ENCODE measurements at places on chromosomes 4 and X. TPM values are rescaled to one million over a fixed set of nuclear protein-coding genes. Genes with fewer than 3 reads are reported as not detected.

GRCh38 chrX:131830400-131831184 is 192.5 kb upstream of the STK26 start:
- no peak overlapping the region for H3K27ac ChIP-seq
- H3K27me3 ChIP-seq: no peaks in the 10 kb centered on the region
- H3K36me3 ChIP-seq: no peaks in the 10 kb centered on the region
- DNase-seq: no peak
- H3K4me3 ChIP-seq: no peak overlapping the region

GRCh38 chrX:48904626-48905025 is 6.8 kb downstream of the SLC35A2 start:
- no peaks in the 10 kb centered on the region for H3K27me3 ChIP-seq
- peak; percentile 42 for DNase-seq
- peaks cover 3% of the 10 kb centered on the region for H3K36me3 ChIP-seq

- no peak overlapping the region for H3K4me3 ChIP-seq
- no peak overlapping the region for H3K27ac ChIP-seq
Measured at GRCh38 chr4:16694884-16695276, 203.6 kb downstream of the LDB2 start.

GRCh38 chr4:184399512-184399908 is 74.8 kb downstream of the IRF2 start:
- no peak for DNase-seq
- no peaks in the 10 kb centered on the region for H3K27me3 ChIP-seq
- H3K4me1 ChIP-seq: peaks cover 8% of the 10 kb centered on the region

DNA sequence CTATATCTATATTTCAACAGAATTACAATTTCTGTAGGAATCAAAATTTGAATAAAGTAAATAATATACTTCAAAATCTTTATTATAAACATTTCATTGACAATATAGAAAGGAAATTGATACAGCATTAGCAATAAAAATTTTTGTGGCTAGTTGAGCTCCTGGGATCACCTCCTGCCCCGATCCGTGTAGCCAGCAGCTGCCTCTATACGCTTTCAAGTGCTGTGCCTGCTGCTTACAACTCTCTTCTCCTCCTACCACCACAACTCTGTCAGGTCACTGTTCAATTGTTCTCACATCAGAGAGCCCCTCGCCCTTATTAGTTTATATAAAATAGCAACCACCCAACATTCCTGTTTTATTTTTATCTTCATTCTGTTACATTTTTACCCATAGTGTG is 27.6 kb downstream of the INPP4B start:
- H3K27ac ChIP-seq: no peak overlapping the region
- DNase-seq: no peak
- no peak overlapping the region for H3K4me3 ChIP-seq
- no peaks in the 10 kb centered on the region for H3K27me3 ChIP-seq
- no peaks in the 10 kb centered on the region for H3K36me3 ChIP-seq

- H3K4me1 ChIP-seq: no peaks in the 10 kb centered on the region
- H3K36me3 ChIP-seq: no peaks in the 10 kb centered on the region
- H3K4me3 ChIP-seq: peak overlapping the region; percentile 88
- DNase-seq: peak; percentile 51
- H3K27ac ChIP-seq: peak overlapping the region; percentile 48
Measured at GRCh38 chrX:108439961-108440696, 491 bp downstream of the COL4A5 start.

DNA sequence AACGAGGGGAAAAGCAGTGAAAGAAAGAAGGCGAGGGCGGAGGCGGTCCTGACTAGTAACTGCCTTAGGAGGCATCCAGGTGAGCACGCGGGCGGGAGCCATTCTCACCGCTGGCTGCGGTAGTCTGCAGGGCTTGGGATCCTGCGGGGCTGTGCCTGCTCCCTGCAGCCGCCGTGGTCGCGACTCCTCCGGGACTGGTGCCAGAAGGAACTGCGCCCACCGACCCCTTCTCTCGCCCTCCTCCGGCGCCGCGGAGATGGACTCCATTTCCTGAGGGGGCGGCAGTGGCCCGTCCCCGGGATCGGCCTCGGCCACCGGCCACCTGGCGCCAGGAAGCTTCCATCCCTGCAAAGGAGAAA is 543 bp downstream of the NFXL1 start:
- peak overlapping the region; percentile 15 for H3K27ac ChIP-seq
- peak overlapping the region; percentile 85 for H3K4me3 ChIP-seq
- H3K27me3 ChIP-seq: no peaks in the 10 kb centered on the region
- no peaks in the 10 kb centered on the region for H3K4me1 ChIP-seq

DNA sequence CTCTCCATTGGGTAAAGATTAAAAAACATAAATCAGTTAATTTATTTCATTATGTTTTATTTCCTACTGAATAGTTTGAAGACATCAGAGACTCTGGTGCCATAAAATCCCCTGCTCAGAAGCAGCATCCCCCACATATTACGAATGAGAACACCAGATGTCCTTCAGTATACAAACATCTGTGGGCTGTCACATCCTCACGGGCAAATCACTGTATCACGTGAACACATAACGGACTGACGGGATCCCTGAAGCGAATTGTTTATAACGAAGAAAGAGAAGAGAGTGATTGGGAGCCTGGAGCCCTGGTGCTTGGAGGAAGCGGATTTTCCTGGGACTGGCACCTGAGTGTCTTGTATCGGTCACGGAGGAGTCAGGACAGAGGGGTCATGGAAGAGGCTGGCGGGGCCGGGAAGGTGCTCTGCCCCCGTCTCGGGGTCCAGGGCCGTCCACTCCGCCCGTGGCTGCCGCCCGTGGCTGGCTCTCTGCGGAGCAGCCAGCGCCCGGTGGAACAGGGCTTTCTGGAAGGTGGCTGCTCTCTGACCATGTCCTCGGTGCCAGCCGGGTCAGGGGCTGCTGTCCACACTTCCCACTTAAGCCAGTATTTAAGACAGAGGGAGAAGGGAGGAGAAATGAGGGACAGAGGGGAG is 452.7 kb upstream of the FAT1 start:
- H3K27ac ChIP-seq: no peak overlapping the region
- H3K4me3 ChIP-seq: no peak overlapping the region
- no peaks in the 10 kb centered on the region for H3K27me3 ChIP-seq
- DNase-seq: no peak

DNA sequence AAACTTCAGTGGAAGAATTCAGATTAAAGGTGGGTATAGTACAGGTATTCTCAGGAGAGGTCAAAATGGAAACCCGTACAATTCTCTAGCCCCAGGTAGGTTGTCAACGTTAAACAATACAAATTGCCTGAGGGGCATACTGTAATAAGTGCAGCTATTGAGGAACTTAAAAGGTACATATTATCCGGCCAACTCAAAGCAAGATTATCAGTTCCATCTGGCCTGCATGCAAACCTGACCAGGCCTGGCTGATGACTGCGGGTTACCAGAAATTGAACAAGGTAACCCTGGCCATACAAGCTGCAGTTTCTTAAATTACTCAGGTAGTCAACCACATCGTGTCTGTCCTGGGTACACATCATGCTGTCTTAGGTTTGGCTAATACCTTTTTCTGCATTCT is 12.3 kb upstream of the ZNF630 start:
- no peak overlapping the region for H3K4me3 ChIP-seq
- no peaks in the 10 kb centered on the region for H3K4me1 ChIP-seq
- no peaks in the 10 kb centered on the region for H3K36me3 ChIP-seq
- no peaks in the 10 kb centered on the region for H3K27me3 ChIP-seq

- no peaks in the 10 kb centered on the region for H3K27me3 ChIP-seq
- DNase-seq: no peak
Measured at GRCh38 chrX:8755116-8755515, 23.2 kb upstream of the ANOS1 start.

GRCh38 chr4:173500841-173501591 is 29.0 kb downstream of the HAND2 start:
- H3K4me3 ChIP-seq: no peak overlapping the region
- H3K4me1 ChIP-seq: no peaks in the 10 kb centered on the region
- H3K27me3 ChIP-seq: no peaks in the 10 kb centered on the region
- H3K36me3 ChIP-seq: no peaks in the 10 kb centered on the region
- no peak overlapping the region for H3K27ac ChIP-seq

- H3K4me1 ChIP-seq: no peaks in the 10 kb centered on the region
- H3K27me3 ChIP-seq: no peaks in the 10 kb centered on the region
- H3K27ac ChIP-seq: no peak overlapping the region
Measured at GRCh38 chr4:186825069-186825468, 101.4 kb upstream of the FAT1 start.

DNA sequence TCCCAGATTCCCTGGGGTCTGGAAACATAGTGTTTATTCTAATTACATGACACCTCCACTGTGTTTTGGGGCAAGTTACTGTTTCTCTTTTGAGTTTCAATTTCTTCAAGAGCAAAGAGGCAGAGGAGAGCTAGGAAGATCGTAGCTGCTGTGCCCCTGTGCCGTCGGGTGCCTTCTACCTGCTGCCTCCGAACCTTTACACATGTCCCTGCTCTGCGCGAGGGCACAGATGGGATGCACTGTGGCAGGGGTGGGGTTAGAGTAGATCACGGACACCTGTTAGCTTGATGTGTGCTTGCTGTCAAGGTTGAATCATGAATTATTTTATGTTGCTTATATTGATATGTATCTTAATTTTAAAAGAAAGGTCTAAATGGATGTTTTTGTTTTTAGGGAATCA is 71.1 kb upstream of the MSANTD1 start:
- no peaks in the 10 kb centered on the region for H3K4me1 ChIP-seq
- peaks cover 19% of the 10 kb centered on the region for H3K36me3 ChIP-seq
- H3K27me3 ChIP-seq: no peaks in the 10 kb centered on the region

DNA sequence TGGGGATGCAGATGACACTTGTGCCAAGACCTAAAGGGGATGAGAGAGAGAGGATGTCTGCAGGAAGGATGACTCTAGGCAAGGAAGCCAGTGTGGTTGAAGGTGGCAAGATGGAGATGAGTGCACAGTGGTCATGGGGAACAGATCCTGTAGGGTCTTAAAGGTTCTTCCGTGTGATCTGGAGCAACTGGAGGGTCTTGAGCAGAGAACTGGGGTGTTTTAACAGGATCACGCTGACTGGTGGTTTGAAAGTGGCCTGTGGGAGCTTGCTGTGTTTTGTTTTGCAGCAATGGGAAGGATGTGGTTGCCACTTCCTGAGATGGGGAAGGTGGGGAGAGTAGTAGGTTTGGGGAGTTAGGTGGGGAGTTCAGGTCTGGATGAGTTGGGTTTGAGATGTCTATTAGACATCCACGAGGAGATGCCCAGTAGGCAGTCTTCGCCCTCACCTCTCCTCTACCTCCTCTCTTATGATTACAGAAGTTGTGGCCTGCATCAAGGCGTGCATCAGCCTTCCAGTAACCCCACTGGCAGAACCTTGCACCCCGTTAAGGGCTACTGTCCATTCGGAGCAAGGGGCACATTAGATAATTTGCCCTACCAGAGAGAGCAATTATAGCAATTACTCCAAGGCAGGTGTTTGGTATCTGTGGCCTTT is 1.4 kb upstream of the STBD1 start:
- H3K27me3 ChIP-seq: no peaks in the 10 kb centered on the region
- H3K36me3 ChIP-seq: no peaks in the 10 kb centered on the region
- DNase-seq: no peak
- no peak overlapping the region for H3K27ac ChIP-seq

- no peak for DNase-seq
- H3K27me3 ChIP-seq: no peaks in the 10 kb centered on the region
- no peak overlapping the region for H3K27ac ChIP-seq
- H3K4me3 ChIP-seq: no peak overlapping the region
- H3K36me3 ChIP-seq: no peaks in the 10 kb centered on the region
Measured at GRCh38 chr4:100420571-100420970, 97.3 kb downstream of the EMCN start.

- H3K27ac ChIP-seq: no peak overlapping the region
- DNase-seq: peak; percentile 53
- H3K36me3 ChIP-seq: peaks cover 3% of the 10 kb centered on the region
Measured at GRCh38 chr4:9904976-9905587, 116.2 kb downstream of the SLC2A9 start.

DNA sequence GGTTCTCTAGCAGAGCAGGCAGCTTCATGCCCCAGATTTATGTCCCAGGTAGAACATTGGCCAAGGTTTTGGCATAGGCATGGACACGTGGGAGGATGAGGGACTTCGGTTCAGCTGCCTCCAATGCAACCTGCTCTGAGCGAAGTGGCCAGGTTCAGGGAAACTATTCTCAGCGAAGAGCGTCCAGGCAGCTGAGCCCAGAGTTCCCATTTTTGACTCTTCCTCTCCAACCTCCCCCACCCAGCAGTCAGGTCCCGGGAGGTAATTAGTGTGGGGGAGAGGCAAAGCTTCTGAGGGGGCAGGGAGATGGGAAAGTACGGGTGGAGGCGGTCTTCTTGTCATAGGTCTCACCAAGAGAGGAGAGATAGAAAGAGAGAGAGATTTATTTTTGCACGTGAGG is 1.0 kb downstream of the GABRA4 start:
- no peak overlapping the region for H3K27ac ChIP-seq
- H3K4me3 ChIP-seq: no peak overlapping the region
- H3K27me3 ChIP-seq: no peaks in the 10 kb centered on the region
- H3K4me1 ChIP-seq: no peaks in the 10 kb centered on the region
- no peaks in the 10 kb centered on the region for H3K36me3 ChIP-seq

- DNase-seq: peak; percentile 77
- no peaks in the 10 kb centered on the region for H3K36me3 ChIP-seq
- H3K4me1 ChIP-seq: no peaks in the 10 kb centered on the region
- H3K27ac ChIP-seq: no peak overlapping the region
- no peak overlapping the region for H3K4me3 ChIP-seq
- H3K27me3 ChIP-seq: no peaks in the 10 kb centered on the region
Measured at GRCh38 chr4:3527914-3528876, 4.0 kb downstream of the LRPAP1 start.

DNA sequence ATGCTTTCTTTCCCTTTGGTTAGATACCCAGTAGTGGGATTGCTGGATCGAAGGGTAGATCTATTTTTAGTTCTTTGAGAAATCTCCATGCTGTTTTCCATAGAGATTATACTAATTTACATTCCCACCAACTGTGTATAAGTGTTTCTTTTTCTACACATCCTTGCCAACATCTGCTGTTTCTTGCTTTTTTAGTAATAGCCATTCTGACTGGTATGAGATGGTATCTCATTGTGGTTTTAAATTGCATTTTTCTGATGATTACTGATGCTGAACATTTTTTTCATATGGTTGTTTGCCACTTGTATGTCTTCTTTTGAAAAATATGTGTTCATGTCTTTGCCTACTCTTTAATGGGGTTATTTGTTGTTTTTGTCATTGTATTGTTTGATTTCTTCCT is 6.6 kb upstream of the AGA start:
- no peak overlapping the region for H3K27ac ChIP-seq
- no peaks in the 10 kb centered on the region for H3K36me3 ChIP-seq
- H3K4me1 ChIP-seq: no peaks in the 10 kb centered on the region

DNA sequence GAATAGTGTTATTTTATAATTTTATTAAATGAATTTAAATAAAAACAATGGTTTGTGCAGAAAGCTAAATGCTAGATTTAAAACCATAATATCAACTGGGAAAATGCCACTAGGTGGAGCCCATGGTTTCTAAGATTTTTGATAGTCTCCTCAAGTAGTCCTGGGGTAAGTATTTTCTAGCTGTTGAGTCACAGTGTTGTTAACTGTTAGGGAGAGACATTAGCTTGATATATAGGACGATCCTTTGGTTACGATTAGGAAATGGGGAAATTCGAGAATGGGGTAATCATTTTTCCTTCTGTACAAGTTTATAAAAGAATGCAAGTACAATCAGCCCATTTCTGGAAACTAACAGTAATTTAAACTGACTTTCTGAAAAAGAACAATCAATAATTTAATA is 378.4 kb downstream of the ANKRD50 start:
- H3K27me3 ChIP-seq: no peaks in the 10 kb centered on the region
- H3K4me1 ChIP-seq: no peaks in the 10 kb centered on the region
- no peak overlapping the region for H3K4me3 ChIP-seq
- DNase-seq: no peak
- no peaks in the 10 kb centered on the region for H3K36me3 ChIP-seq
- H3K27ac ChIP-seq: no peak overlapping the region

The IRS4 gene
- not detected for polyA plus RNA-seq

The PPP2R2C gene
- polyA plus RNA-seq: 0.25 TPM

The OCIAD2 gene
- 65.9 TPM for polyA plus RNA-seq

The STPG2 gene
- 0.10 TPM for polyA plus RNA-seq

The FOXP3 gene
- not detected for polyA plus RNA-seq

The SLC34A2 gene
- polyA plus RNA-seq: 0.50 TPM

The BMPR1B gene
- polyA plus RNA-seq: 2.0 TPM

The RS1 gene
- polyA plus RNA-seq: not detected

The AWAT2 gene
- not detected for polyA plus RNA-seq

Measured in aorta (tissue), 5 donors.